ENCODE measurements at places on chromosomes 5 and 9.

DNA sequence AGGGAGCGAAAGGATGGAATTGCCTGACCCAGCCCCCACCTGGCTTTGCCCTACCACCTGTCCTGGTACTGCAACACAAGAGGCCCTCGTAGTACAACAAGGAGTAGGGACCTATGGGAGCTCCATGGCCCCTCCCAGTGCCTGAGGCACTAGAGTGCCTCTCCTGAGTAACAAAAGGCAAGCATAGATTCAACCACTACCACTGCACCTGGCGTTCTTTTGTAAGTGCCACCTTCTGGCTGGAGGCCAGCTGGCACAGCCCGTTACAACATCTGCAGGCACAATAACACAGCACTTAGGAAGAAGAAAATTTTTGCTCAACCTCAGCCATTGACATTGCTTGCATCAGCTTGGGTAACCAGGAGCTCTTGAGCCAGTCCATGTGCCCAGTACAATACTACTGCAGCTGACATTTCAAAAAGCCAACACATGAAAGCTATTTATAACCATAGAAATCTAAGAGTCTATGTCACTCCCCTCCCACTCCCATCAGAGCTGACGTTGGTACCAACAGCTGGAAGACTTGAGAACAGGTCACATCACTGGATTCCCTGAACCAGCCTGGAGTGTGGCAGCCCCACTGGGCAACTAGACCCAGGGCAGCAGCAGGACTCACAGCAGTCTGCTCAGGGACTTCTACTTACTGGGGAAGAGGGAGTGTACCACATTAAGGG lies 17.7 kb upstream of the FAM174A start:
- DNase-seq: peak; percentile 71

DNA sequence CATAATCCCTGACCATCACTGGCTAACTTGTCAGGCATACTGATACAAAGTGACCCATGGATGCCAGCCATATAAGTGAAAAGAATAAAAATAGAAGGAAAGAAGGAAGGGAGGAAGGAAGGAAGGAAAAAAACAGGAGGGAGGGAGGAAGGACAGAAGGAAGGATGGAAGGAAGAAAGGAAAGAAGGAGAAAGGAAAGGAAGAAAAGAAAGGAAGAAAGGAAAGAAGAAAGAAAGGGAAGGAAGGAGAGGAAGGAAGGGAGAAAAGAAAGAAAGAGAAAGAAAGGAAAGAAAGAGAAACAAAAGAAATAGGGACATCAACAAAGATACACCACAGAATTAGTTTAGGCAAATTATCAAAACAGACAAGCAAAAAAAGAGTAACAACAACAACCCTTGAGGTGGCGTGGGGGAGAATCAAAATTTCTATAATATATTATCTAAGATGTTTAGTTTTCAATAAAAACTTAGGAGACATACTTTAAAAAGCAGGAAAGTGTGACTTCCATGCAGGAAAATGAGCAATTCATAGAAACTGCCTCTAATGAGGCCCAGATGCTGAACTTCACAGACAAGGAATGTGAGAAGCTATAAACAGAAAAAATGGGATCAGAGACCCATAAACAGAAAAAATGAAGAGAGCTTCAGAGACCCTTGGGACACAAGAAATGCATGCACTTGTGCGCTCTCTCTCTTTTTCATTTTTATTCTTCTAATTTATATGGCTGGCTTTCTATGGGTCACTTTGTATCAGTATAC lies 96.1 kb upstream of the NFIL3 start:
- no peak for DNase-seq

- no peak for DNase-seq
These were observed 41.2 kb upstream of the COL15A1 start for GRCh38 chr9:98902516-98902915.

GRCh38 chr5:66929995-66930394 lies 266.6 kb downstream of the CD180 start:
- no peak for DNase-seq

GRCh38 chr9:76298521-76299144 lies 95.6 kb downstream of the RFK start:
- DNase-seq: no peak

- no peak for DNase-seq
These were observed 78.6 kb upstream of the MPDZ start for GRCh38 chr9:13358128-13358527.

DNA sequence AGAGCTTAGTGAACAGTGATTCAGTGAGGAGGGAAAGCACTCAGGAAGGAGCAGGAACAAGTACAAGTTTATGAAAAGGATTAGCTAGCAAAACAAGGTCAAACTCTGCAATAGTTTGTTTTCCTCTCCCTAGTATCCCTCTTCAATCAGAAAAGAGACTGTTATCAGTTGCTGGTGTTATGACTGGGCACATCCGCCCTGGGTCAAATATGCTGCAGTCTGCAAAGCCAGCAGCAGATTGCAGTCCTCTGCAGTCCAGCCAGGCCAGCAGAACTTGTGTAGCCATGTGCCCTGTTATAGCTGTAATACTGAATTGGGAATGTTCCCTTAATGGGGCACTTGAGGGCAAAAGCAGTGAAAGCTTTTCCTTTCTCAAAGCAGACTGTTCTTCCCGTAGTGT lies 12.0 kb downstream of the PCDHAC2 start:
- DNase-seq: no peak

DNA sequence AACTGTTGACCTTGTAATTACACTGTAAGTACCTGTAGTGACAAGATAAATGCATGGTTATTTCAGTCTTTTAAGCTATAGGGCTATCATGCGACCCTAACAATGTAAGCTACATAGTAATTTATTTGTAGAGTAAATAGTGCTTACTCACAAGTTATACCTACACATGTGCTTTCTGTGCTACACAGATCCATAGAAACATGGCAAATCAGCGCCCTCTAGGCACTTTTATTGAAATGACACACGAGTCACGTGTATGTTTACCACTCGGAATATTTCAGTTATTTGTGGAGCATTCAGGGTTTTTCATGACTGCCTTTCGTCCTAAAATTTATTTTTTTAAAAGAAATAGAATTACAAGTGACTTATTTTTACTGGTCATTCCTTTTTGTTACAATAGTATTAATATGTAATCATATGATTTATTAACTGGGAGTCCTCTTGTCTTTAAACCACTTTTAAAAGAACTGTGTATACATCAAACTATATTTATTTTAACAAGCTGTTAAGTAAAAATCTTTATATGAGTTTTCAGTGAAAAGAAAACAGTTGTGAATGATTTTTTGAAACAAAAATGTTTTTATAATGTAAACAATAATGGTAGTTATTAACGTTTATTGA lies 1242.3 kb upstream of the WWC1 start:
- DNase-seq: no peak

GRCh38 chr9:128439273-128439672 lies 16.5 kb upstream of the ODF2 start:
- no peak for DNase-seq

DNA sequence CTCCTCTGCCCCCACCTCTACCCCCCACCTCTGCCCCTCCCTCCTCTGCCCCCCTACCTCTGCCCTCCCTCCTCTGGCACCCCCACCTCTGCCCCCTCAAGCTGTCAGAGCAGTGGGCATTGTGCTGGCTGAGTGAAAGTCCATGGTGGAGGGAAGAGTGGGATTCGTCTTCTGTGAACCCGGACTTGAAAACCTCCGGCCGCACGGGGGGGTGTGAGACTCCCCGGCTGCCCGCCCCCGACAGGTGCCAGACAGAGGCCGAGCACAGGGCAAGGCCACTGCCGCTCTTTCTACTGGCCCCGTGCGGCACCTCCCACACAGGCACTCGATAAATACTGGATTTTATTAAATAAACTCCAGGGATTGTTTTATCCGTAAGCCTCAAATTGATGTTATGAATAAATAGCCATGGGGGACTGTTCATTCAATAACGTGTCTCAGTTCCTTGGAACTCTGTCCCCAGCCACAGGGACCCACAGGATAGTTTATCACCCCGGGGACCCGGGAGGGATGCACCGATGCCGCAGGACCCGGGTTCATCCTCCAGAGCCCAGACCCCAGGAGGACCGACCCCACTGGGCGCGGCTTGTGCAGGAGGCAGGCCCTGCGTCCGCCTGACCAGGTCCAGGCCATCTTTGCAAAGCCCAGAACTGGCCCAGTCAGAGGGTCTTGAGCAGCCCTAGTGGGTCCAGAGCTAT lies 2.6 kb upstream of the QRFP start:
- DNase-seq: no peak

DNA sequence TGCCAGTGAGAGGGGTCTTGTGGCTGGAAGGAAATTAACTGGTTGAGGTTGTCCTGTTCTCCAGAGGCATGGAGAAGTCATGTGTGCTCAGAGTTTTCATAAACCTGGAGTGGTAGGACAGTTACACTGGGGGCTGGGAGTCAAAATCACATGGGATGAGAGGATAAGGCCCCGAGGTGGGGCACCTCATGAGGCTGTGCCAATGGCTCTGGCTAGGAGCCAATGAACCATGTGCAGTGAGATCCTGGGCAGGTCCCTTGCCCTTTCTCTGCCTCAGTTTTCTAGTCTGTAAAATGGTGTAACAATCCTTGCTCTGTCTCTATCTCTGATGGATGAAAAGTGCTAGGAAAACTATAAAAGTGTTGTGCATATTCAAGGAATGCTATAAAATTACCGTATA lies 7.0 kb upstream of the SYNPO start:
- DNase-seq: no peak

DNA sequence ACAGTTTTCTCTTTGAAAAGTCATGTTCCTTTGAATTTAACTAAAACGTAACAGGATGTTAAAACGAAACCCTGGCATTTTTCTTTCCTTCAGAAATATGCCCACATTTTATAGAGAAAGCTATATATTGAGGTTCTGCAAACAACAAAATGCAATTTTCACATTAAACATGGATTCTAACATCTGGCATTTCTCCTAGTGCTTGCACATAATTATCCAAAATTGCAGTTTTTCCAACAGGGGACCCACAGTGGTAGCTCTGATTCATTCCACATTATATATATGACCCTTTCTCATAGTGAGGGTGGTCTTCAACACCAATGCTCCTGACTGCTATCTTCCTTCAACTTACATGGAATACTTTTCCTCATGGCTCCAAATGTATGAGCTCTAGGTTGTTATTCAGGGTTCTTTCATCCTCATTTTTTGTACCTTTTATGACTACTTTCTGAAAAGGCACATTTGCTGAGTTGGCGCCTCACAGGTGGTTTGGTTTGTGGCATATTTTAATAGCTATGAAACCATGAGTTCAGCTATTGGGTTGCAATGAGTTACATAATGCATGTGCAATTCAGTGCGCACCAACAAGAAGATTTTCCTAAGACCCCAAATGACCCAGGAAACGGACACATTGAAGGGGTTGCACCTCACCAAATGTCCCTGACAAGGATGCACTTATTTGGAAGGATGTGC lies 551.7 kb downstream of the RAB3C start:
- DNase-seq: no peak

GRCh38 chr5:124741711-124742496 lies 4.5 kb downstream of the ZNF608 start:
- no peak for DNase-seq

All from NCI-H1417 treated with DMSO at 0.1 percent for 48 hours (cell line).